ENCODE measurements at places on chromosomes 1 and 21. TPM values are rescaled to one million over a fixed set of nuclear protein-coding genes. Genes with fewer than 3 reads are reported as not detected.

GRCh38 chr1:113993072-113993471, 13.8 kb downstream of the OLFML3 start:
- no peak for DNase-seq

DNA sequence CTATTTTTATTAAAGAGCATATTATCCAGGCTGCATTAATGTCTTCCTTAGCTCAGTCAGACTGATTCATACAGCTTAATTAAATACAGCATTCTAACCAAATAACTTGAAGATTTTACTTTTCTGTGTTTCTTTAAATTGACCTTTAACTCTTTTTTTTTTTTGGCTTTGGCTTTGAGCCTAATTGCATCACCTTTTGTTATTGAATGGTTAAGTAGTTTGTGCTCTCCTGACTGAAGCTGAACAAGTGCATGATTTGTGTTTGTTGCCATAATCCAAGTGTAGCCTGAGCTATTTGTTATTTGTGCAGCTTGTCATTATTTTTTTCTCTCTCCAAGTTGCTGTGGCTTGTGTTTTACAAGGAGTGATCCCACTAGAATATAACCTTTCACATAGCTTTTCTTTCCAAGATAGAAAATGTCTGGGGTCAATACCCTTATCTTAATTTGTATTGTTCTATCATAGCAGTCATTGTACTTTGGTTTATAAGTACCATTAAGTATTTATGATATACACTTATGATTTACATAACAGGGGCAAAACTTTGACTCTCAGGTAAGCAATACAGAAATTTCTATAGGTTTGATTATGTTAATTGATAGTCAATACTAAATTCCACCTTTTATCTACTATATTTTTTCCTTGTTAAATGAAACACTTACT, 31.6 kb downstream of the CDC14A start:
- no peak for DNase-seq

GRCh38 chr1:214762902-214763301, 159.9 kb downstream of the CENPF start:
- DNase-seq = no peak

GRCh38 chr21:28832013-28832714, 160.5 kb downstream of the LTN1 start:
- DNase-seq = peak; percentile 21

DNA sequence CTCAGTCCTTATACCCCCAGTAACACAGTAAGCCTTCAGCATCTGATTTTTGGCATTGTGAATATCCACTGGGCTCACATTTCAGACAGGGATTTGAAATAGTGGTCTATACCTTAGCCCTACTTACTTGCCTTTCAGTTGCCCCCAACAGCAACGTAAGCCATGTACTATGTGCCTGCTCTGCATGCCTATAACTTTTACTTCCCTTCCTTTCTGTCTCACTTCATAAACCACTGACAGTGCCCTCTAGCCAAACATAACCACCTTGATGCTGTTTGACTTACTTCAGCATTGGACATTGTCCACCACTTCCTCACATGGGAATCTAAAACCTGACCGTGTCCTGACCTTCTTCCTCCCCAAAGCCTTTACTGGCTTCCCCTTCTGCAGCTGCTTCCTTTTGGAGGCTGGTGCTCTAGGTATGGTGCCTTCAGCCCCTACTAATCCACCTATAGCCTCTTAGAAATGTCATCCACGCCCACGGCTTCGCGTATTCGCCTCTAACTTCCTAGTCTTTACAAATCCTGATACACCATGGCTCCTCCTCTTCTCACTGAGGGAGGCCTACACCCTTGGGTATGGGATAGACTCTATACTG, 3.6 kb upstream of the ZNF672 start:
- DNase-seq = no peak

AIDA gene
- total RNA-seq = 86.5 TPM

Measured in astrocyte (in vitro differentiated cells and primary cell).